ENCODE measurements at places on chromosomes 1 and 21.

GRCh38 chr1:24142546-24143534, at the start of gene IL22RA1:
Gene IL22RA1 (minus strand): TSS chr1:24143140. CDS start chr1:24143082, 58 bp downstream.
- no peak for DNase-seq

DNA sequence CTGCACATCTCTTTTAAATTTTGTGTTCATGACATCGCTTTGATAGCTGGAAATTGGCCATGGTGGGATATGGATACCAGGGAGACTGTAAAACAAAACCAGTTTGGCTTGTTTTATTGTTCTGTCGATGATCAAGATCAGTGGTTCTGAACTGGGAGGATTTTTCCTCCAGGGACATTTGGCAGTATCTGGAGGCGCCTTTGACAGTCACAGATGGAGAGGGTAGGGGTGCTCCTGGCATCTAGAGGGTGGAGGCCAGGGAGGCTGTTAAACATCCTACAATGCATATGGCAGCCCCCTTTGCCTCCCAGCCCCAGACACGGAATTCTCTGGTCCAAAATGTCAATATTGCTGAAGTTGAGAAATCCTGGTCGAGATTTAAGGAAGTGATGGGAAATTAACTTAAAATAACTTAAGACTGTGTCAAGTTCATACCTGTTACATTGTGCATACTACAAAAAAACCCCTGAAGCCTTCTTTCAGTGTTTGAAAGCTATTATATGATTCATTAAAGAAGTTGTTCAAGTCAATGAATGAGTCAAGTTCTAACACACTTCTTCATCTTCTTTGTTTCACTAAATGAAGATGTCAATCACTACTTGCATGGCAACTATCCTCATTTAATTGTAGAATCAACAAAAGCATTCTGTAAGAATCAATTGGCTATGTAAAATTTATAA, 150.9 kb downstream of the KCNJ6 start:
- DNase-seq = no peak

GRCh38 chr1:204254031-204254661, 40.4 kb upstream of the GOLT1A start:
- no peak for DNase-seq

GRCh38 chr1:220726634-220727033, 21.5 kb upstream of the MTARC2 start:
- no peak for DNase-seq

- DNase-seq = no peak
These were observed at the start of gene KCNJ9 for GRCh38 chr1:160081261-160081936. Gene KCNJ9 (plus strand): TSS chr1:160081538. CDS start chr1:160084031, 2,493 bp downstream.

GRCh38 chr21:38326429-38326828, 69.6 kb downstream of the KCNJ15 start:
- DNase-seq = no peak

- no peak for DNase-seq
These were observed 233.1 kb upstream of the USP24 start for GRCh38 chr1:55448261-55448660.

Data from NK-92 treated with Interleukin-12 subunit alpha and Interleukin-12 subunit beta, amount 100 ng/mL, for 24 hours (cell line).